Ammon's horn (tissue), 1 donor: ENCODE measurements at places on chromosomes 11 and 22.

DNA sequence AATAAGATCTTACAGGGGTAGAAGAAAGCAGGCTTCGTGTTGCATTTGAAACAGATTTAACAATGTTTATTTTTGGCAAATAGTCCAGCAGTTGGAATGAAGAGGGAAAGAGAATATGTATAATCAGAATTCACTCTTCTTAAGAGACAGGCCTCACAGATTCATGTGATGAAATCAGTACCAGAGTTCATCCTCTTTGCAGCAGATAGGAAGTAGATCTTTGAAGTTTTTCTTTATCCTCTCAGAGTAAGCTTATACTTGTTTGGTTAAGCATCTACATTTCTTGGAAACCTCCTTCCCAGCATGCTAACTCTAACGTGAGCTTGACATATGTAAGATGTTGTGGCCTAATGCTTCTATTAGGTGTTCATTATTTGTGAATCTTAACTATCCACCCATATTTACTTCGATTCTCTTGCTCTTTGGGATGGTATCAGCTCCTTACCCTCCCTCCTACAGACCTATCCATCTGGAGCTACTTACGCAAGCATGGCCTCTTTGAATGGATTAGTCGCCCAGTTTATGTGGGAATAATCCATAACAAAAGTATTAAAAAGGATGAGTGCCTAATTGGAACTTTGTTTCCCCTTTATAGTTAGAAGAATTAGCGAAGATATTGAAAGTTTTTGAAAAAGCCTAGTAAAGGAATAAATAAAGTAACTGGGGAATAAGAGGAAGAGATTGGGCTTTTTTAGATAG, 80.1 kb downstream of the PRMT3 start:
- DNase-seq, result no peak

GRCh38 chr11:113628912-113629311, 77.2 kb downstream of the TMPRSS5 start:
- no peak for DNase-seq

- no peak for DNase-seq
Measured at GRCh38 chr22:20421507-20421874, 16.1 kb downstream of the SCARF2 start.

GRCh38 chr11:94926271-94926625, 47.1 kb downstream of the CWC15 start:
- no peak for DNase-seq

DNA sequence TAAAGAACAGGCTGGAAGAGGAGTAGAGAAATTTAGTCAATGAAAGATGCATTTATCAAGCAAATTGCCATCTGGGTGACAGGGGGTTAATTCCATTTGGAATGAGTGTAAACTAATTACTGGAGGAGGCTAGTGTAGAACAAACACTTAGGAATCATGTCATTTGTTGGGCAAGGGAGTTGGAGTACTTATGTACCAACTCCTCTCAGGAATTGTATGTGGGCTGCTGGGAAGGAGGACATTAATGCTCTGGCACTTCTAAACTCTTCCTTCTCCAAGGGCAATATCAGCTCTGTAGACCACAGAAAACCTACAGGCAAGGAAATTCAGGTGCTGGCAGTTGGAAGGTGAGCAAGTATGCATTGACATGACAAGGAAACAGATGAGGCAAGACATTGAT, 141.0 kb downstream of the MSANTD4 start:
- DNase-seq, result no peak
